ENCODE measurements at places on chromosomes 1 and 21.

DNA sequence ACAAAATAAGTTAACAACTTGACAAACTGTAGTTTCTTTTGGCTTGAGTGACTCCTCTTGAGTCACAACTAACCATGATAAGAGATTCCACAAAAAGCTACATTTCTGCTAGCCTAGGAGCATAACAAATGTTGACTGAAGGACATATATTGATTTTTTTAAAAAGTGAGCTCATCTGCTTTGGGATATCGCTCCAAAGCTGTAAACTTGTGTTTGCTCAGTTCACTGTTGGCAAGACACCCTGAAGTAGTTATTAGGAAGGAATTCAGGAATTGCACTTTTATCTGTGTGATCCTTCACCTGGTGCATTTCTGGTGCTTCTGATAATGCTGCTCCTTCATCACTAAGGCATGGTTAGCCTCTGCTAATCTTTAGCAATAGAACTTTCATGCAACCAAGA lies 23.7 kb downstream of the RWDD3 start:
- no peak for DNase-seq

DNA sequence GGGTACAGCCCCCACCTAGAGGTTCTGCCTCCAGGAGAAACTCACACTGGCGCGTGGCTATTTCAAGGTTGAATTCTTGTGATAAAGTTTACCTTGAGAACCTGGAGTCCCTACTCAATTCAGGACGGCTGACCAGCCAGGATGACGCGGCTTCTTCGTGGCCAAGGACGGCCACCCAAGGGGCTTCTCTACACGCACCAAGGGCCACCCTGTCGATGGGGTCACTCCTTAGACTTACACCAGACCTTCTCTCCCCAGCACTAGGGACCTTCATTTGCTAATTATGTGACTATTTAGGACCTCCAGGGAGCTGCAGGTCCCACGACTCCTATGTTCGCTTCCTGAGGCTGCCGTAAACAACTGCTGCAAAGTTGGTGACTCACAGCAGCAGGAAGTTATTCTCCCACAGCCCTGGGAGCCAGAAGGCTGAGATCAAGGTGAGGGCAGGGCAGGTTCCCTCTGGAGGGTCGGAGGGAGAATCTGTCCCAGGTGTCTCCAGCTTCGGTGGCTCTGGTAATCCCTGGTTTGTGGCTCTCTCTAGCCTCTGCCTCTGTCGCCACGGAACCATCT lies 135.9 kb downstream of the NPHP4 start:
- DNase-seq, result no peak

- peak; percentile 31 for DNase-seq
These were observed 5.4 kb downstream of the FOXO6 start for GRCh38 chr1:41366455-41367287.

GRCh38 chr1:59669752-59670312 lies 144.9 kb upstream of the HOOK1 start:
- no peak for DNase-seq

DNA sequence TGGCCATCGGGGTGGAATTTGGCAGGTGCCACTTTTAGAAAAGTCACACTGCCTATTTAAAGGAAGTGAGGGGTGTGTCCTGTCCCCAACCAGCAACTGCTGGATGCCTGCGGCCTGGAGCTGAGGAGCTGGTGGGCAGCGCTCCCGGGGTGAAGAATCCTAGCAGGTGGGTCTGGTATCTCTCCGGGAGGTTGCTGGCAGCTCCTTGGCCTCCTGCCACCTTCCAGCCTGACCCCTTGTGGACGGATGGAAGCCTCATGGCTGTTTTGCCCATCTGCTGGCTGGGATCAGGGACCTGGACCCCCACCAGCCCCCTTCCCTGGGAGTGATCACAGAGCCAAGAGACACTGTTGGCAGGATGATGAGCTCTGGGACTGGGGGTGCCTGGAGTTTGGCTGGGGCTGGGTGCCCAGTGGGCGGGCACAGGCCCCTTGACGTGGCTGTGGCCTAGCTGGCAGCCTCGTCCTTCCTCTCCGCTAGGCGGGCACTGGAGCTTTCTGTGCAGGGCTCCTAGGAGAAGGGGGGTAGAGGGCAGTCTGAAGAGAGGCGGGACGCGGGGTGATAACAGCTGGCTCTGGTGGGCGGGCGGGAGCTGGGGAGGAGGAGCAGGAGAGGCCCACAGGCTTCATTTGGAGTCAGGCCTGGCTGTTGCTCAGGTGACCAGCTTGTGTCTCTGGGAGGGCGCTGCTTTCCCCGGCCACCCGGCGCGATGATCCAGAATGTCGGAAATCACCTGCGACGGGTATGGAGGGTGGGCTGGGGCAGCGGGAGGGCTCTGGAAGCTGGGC lies at the start of gene ACOT11:
TSS of gene ACOT11 (plus strand) at position 628 of the 788 bp plus-strand sequence. CDS start at position 710, 82 bp downstream.
- DNase-seq, result peak; percentile 53
